Osteoblast (primary cell): ENCODE measurements at places on chromosomes 3 and 15. TPM values are rescaled to one million over a fixed set of nuclear protein-coding genes. Genes with fewer than 3 reads are reported as not detected.

Gene PLCH1
- total RNA-seq, result under 0.01 and 0.36 TPM in 2 replicates

Gene CPEB1
- 29.2 and 36.6 TPM in 2 replicates for total RNA-seq

Gene TEX55
- total RNA-seq, result not detected in 2 replicates

Gene MAP1A
- 117 and 121 TPM in 2 replicates for total RNA-seq

Gene NDN
- total RNA-seq, result 34.7 and 51.9 TPM in 2 replicates
